ENCODE measurements at places on chromosomes 7 and 10.

GRCh38 chr7:22671177-22671879 lies 55.7 kb upstream of the IL6 start:
- no peak for DNase-seq

GRCh38 chr7:50303335-50304128 lies 984 bp upstream of the IKZF1 start:
- DNase-seq, result no peak

- DNase-seq, result no peak
These were observed 447.6 kb upstream of the NPVF start for GRCh38 chr7:25675789-25676474.

- no peak for DNase-seq
These were observed 3.4 kb upstream of the CTBP2 start for GRCh38 chr10:125163803-125164202.

- no peak for DNase-seq
These were observed 32.9 kb upstream of the FOXL3 start for GRCh38 chr7:256981-257646.

DNA sequence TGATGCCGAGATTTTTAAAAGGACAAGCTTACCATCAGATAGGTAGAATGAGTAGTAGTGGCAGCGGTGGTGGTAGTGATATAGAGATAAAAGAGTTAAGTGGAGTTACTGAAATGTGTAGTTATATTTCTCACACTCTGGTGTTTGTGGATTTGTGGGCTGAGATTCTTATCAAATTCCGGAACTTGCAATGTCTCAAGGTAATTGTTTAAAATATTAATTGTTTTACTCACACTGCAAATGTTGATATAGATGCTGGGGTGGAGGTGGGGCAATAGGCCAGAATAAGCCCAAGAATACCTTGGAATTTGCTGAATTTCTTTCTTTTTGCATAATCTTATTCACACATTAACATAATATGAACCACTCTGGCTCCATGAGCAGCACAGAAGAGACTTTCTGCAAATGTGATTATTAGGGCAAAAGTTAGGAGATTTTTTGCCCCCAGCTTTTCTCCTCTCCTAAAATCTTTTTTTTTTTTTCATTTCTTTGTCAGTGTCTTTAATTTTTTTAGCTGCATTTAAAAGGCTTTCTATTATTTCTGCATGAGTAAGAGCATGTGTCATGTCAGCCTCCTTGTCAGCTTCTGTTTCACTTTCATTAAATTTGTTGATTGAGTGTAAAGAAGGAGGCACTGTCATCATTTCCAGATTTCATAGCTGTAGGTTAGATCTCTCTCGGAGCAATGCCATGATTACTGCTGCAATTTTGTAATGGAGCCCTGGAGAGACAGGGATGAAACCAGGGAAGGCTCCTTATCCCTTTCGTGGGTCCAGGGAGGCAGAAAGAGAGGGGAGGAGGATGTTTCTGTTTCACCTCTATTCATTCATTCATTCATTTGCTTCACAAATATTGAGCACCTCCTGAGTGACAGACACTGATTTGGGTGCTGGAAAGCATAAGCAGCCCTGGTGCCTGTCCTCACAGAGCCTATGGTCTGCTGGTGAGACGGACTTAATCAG lies 13.1 kb upstream of the SGMS1 start:
- no peak for DNase-seq

GRCh38 chr7:47591655-47592572 lies 10.0 kb upstream of the TNS3 start:
- no peak for DNase-seq

- peak; percentile 20 for DNase-seq
These were observed 772 bp downstream of the PRDX3 start for GRCh38 chr10:119177708-119178371.

- no peak for DNase-seq
These were observed 38.5 kb downstream of the CREM start for GRCh38 chr10:35165136-35165535.

GRCh38 chr10:490256-490655 lies 199.2 kb downstream of the DIP2C start:
- DNase-seq, result no peak

GRCh38 chr7:98573816-98574215 lies 43.3 kb upstream of the NPTX2 start:
- DNase-seq, result no peak

DNA sequence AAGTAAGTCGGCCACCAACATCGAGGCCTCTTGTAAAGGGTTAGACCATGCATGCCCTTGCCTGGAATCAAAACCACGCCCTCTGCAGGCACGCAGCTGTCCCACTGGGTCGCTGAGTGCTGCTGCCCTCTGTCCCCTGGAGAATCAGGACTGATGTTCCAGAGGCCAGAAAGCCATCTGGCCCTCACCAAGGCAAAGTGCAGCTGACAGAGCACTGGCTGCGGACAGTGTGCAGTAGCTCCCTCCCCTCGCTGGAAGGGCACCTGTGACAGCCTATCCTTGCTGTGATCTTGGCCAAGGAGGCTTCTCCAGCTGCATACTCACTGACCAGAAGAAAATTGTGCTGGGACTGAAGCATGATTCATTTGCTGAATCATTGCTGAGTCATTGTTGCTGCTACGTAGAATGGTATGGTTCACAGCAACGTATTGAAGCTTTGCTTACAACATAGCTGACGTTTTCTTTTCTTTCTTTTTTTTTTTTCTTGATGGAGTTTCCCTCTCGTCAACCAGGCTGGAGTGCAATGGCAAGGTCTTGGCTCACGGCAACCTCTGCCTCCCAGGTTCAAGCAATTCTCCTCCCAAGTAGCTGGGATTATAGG lies 30.4 kb downstream of the DDC start:
- DNase-seq, result no peak

- DNase-seq, result no peak
These were observed 6.8 kb upstream of the PARD3 start for GRCh38 chr10:34821587-34822585.

- DNase-seq, result no peak
These were observed 90.7 kb downstream of the GNAI1 start for GRCh38 chr7:80225361-80225760.

DNA sequence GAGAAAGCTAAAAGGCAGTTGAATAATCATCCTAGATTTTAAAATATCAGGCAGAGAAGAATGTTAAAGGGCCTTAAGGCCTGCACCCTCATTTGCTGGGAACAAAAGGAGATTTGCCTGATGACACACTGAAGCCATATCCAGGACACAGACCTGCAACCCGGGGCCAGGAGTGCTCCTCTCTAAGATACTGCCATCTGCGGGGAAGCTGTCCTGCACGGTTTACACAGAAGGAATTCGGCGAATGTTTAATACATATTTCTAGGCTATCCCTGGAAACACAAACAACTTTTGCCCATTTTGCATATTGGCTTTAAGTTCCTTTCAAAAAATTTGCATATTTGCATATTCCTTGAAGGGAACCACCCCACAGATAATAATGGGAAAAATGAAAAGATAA lies 52.3 kb downstream of the DYNC1I1 start:
- DNase-seq, result no peak

GRCh38 chr7:100887516-100888290 lies 1.8 kb downstream of the UFSP1 start:
- DNase-seq, result no peak

GRCh38 chr10:8767591-8767990 lies 713.1 kb downstream of the GATA3 start:
- no peak for DNase-seq

GRCh38 chr10:84341538-84341856 lies 13.1 kb downstream of the CCSER2 start:
- DNase-seq, result no peak

DNA sequence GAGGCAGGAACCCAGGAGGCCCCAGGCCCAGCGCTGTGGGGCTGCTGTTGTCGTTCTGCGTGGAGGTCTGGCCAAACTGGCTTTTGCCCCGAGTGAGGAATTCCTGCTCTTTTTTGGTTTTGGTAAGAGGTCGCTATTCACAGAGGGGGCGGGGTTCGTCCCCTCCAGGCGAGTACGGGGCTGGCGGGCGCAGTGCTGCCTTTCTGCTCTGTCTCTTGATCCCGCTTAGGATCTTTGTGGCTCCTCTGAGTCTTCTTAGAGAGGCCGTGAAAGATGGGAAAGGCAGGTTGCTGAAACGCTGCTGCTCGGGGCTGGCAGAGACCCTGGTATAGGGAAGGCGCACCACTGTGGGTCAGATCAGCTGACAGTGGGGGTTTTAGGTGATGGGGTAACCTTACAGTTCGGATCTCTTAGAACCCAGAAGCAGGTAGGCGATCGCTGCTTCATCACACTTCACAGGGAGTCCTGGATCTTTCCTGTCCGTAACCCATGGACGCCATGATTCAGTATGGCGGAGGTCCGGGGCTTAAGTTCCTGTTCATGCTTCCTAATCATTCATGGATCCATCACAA lies 136.7 kb downstream of the KIF20B start:
- no peak for DNase-seq

- no peak for DNase-seq
These were observed 24.0 kb downstream of the ZNRF2 start for GRCh38 chr7:30308389-30308788.

GRCh38 chr10:11357439-11357838 lies 254.0 kb downstream of the USP6NL start:
- DNase-seq, result no peak

DNA sequence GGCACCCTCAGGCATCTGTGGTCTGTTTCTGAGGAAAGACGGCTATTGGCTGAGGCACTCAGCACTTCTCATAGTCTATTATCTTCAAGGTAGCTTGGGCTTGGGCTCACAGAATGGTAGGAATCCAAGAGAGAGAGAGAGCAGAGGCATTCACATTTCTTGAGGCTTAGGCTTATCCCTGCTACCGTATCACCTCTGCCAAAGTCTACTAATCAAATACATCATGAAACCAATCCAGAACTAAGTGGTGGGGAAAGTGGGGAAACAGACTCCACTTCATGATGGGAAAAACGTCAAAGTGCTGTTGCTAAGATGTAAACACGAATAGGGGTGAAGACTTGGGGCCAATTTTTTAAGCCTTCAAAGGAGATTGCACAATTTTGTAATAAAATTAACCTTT lies 271.1 kb upstream of the SEMA3D start:
- no peak for DNase-seq

- no peak for DNase-seq
These were observed 36.1 kb upstream of the COMMD3 start for GRCh38 chr10:22280078-22280477.

GRCh38 chr7:74202841-74203556 lies 6.8 kb upstream of the LAT2 start:
- no peak for DNase-seq

- no peak for DNase-seq
These were observed 117.5 kb upstream of the HGF start for GRCh38 chr7:81887098-81888090.

DNA sequence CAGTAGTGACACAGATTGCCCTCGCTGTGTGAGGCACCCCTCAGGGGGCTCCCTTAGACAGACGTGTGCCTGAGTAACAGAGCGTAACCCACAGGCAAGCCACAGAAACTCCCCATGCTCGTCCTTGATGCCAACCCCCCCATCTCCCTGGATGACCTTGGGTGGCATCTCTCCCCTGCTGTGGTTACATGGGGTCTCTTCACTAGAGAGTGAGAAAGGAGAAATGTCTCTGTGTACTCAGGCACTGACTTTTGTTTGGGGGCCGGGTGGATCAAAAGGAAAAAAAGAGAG lies 1.1 kb upstream of the ASB10 start:
- no peak for DNase-seq

- DNase-seq, result peak; percentile 65
These were observed at the start of gene PRKAG2 for GRCh38 chr7:151876899-151877777. TSS of gene PRKAG2 (minus strand) at chr7:151877115. CDS start at chr7:151876620, 495 bp downstream.

DNA sequence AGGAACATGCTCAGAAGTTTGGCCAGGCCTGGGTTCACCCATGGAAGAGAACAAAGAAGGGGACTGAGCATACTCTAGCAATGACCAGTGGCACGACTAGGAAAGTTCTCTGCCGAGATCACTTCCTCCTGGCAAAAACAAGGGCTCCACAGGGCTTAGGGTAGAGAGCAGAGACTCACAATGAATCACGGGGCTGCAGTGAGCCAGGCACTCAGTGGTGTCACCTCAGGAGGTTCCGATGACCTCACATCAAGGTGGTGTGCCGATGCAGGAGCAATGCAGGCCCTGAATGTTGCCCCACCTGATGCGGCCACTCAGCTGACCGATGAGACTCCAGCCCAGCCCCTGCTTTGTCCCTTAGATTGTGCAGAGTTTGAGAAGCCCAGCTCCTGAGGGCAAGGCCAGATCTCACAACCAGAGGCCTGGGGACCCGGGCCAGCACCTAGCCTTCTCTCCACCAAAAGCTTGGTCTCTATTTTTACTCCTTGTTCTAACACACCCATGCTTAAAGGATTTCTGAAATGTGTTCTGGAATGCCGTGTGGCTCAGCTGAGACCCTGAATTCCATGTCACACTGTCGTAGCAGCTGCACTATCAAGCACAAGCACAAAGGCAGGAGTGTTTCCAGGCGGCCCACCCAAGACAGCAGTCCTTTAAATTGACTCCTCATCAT lies 60.9 kb downstream of the COBL start:
- DNase-seq, result no peak

DNA sequence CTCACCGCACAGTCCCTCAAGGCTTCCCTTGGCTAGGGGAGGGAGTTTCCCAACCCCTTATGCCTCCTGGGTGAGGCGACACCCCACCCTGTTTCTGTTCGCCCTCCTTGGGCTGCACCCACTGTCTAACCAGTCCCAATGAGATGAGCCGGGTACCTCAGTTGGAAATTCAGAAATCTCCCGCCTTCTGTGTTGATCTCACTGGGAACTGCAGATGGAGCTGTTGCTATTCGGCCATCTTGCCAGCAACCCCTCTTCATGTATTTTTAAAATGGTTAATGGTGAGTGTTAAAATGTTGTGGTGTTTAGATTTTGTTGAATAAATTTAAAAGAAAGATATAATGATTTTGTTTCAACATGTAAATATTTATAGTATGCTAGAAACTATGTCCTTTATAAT lies 22.0 kb downstream of the UMAD1 start:
- no peak for DNase-seq

DNA sequence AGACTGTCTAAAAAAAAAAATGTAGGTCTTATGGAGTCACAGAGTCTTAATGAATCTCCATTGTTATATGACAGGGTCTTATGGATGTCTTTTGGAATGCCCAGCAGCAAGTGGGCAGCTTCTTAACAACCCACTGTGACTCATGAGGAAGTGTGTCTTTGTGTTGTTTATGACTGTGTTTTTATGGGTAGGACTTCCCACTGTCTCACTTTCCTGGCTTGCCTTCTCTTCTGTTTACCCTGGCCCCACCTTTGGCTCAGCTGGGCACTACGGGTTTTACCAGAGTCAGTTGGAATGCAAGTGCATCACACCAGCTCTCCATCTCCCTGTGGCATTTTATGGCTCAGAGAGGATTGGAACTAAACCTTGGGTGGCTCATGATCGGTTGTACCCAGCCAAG lies 580.5 kb downstream of the AUTS2 start:
- DNase-seq, result no peak

DNA sequence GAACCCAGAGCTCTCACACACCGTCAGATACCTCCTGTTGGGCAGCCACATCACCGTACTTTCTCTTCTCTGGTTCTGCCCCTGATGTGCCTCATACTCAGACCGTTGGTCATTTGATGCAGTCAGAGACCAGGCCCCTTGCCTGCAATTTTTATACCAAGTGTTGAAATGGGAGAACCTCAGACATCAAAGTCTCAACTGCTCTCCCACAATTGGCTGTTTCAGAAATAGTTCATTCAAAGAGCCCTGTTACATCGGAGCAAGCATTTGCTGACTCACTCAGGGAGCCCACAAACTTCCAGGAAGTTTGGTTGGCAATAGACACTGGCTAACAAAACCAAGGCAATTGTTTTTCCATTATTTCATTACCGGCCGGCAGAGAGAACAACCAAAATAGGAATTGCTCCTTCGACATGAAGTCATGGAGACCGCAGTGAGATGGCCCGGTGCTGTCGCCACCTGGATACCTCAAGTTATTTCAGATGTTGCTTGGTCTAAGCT lies 33.5 kb upstream of the ADAM12 start:
- DNase-seq, result no peak
